Stimulated activated CD8-positive, alpha-beta memory T cell treated with anti-CD3 and anti-CD28 coated beads, Interleukin-7, amount 100 ng/mL, for 1 hour (primary cell): ENCODE measurements at places on chromosomes 12 and 14.

- DNase-seq, result no peak
Observed at GRCh38 chr12:5433081-5433844, 1.4 kb downstream of the NTF3 start.

DNA sequence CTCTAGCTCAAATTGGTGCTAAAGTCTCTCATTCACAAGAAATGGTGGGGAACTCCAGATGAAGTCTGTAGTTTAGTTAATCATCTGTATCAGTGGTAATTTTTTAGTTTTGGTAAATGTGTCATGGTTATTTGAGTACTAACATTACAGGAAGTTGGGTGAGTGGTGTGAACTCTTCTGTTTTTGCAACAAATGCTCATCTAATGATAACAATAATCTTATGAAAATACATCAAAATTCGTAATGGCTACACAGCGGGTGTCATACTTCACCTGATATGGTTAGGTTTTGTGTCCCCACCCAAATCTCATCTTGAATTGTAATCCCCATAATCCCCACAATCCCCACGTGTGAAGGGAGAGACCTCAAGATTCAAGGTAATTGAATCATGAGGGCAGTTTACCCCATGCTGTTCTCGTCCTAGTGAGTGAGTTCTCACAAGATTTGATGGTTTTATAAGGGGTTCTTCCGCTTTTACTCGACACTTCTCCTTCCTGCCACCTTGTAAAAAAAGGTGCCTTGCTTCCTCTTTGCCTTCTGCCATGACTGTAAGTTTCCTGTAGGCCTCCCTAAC is 209.3 kb upstream of the FOXN3 start:
- no peak for DNase-seq

- DNase-seq, result no peak
Observed at GRCh38 chr12:62629971-62630739, 163.5 kb downstream of the MON2 start.

- DNase-seq, result no peak
Observed at GRCh38 chr12:42141981-42142606, 2.6 kb downstream of the GXYLT1 start.

DNA sequence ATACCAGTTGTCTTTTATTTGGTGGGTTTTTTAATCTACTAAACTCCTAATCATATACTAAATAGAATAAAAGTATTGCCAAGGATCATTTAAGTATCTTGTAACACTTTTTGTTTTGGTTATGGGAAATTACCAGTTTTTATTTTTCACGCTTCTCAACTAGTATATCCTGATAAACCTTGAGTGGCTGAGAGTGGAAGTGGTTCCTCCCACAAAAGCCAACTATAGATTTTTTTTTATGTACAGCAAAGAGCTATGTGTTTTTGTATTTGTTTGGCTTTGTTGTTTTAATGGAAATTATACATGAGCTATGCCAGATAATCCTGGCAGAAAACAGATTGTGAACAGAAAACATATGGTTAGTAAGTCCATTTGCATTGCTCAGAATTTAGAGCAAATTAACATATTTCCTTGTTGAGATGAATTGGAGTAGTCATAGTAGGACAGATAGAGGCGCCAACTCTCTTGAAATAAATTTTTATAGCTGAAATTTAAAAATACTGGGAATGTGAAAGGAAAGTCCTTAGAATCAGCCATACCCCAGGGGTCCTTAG is 60.9 kb upstream of the PSMA6 start:
- DNase-seq, result no peak
